Endodermal cell (in vitro differentiated cells): ENCODE measurements at places on chromosomes 6 and 20.

GRCh38 chr6:41527721-41528408, 18.3 kb upstream of the FOXP4 start:
- H3K36me3 ChIP-seq = no peaks in the 10 kb centered on the region
- H3K27me3 ChIP-seq = peaks cover 19% of the 10 kb centered on the region
- peaks cover 18% of the 10 kb centered on the region for H3K4me1 ChIP-seq
- peak overlapping the region; percentile 47 for H3K27ac ChIP-seq

DNA sequence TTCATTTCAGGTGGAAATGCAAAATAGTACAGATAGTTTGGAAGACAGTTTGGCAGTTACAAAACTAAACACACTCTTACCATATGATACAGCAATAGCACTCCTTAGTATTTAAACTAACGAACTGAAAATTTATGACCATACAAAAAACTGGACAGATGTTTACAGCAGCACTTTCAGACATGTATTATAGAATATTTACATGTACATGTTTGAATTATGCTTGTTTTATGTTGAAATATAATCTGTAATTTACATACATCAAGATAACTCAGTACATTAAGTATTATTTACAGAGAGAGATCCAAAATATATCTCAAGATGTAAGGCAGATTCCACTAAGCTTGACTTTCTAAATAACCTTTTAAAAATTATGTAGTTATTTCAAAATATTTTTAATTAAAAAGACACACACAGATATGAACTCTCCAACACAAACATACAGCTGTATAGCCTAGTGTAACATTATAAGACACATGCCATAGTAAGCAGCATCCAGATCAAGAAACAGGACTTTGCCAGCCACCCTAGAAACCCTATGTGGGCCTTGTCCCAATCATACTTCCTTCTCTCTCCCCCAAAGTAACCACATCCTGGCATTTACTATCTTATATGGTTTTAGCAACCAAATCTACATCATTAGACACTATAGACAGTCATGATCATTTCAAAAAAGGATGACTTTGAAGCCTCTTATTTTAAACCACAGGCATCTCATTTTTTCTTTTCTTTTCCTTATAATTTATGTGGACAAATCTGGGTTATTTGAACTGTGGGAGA, 82.2 kb downstream of the MAN1A1 start:
- no peak for DNase-seq
- H3K27me3 ChIP-seq = no peaks in the 10 kb centered on the region
- no peak overlapping the region for H3K27ac ChIP-seq

GRCh38 chr6:166849749-166850183, 106.6 kb downstream of the RNASET2 start:
- no peaks in the 10 kb centered on the region for H3K36me3 ChIP-seq
- no peak overlapping the region for H3K27ac ChIP-seq
- no peak overlapping the region for H3K4me3 ChIP-seq

- no peaks in the 10 kb centered on the region for H3K27me3 ChIP-seq
- H3K4me1 ChIP-seq = no peaks in the 10 kb centered on the region
- DNase-seq = no peak
Measured at GRCh38 chr20:43844778-43845614, 69.7 kb upstream of the TOX2 start.

GRCh38 chr6:64034910-64035655, 399.5 kb downstream of the PHF3 start:
- DNase-seq = no peak
- H3K4me1 ChIP-seq = no peaks in the 10 kb centered on the region
- H3K27me3 ChIP-seq = no peaks in the 10 kb centered on the region
- no peak overlapping the region for H3K4me3 ChIP-seq

DNA sequence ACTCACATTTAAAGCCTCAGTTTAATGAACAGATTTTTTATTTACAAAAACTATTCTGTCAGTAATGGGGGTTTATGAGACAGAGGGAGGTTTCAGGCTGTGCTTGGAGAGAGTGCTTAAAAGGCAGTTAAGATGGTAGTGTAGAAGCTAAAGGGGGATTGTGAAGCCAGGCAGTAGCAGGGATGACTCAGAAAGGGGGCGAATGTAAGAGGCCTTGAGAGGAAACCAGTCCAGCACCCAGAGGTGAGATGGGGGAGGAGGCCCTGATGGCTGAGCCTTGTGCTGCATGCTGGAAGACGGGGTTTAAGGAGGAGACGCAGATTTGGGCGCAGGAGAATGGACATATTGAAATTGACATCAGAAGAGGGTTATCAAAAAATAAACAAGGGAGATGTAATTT, 6.6 kb upstream of the SERPINB9 start:
- DNase-seq = peak; percentile 54
- H3K4me1 ChIP-seq = peaks cover 16% of the 10 kb centered on the region
- H3K36me3 ChIP-seq = no peaks in the 10 kb centered on the region
- H3K27me3 ChIP-seq = no peaks in the 10 kb centered on the region
- no peak overlapping the region for H3K27ac ChIP-seq

DNA sequence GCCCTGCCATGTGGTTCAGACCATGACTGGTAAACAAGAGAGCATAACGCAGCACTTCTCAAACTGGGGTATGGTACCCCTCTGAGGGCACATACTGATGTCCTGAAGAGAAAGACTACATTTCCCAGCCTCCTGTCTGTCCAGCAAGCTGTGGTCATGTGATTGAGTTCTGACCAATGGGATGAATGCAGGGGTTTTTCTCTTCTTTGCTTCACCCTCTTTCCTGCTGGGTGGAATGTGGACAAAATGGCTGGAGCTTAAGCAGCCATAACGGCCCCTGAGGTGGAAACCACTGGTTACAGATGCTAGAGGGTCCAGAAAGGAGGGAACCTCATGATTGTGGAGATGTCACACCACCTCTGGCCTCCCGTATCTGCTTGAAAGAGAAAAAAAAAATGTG, 19.4 kb upstream of the KCNB1 start:
- no peak for DNase-seq
- H3K27ac ChIP-seq = no peak overlapping the region
- no peaks in the 10 kb centered on the region for H3K27me3 ChIP-seq
- no peaks in the 10 kb centered on the region for H3K36me3 ChIP-seq

DNA sequence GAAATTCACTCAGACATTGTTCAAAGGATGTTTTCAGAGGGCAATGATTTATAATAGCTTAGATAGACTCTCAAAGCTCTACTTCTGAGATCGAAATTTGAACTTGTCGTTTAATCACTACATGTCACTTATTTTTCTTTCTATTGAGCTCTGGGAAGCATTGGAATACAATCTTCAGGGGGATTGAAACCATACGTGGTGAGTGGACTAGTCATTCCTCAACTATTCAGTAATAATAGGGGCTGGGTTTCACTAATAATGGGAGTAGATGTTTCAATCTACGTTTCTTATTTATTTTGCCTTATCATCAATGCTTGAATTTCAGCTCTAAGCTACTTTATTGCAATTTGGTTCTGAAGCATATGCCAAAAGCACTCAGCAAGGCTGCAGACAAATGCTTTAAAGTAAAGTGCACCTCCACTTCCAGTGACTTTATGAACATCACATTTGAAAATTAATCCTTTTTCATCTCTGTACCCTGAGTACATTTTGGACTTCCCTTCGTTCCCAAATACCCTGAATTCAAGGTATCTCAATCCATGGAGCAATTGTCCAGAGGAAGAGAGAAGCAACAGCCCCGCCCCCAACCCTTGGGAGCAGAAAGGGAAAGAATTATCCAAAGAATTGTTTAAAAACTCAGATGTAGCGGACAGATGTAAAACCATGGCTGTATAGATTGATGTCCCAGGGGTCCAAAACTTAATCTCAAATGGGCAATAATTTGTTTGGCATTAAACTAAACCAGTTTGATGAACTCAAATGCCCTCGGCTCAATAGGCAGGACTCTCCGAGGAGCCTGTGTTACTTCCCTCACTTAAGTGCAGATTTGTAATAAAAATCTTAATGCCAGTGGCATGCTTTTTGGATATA, 68.1 kb downstream of the HFE start:
- H3K4me3 ChIP-seq = peak overlapping the region; percentile 87
- no peaks in the 10 kb centered on the region for H3K4me1 ChIP-seq
- no peaks in the 10 kb centered on the region for H3K27me3 ChIP-seq
- H3K27ac ChIP-seq = no peak overlapping the region
- DNase-seq = peak; percentile 67
- no peaks in the 10 kb centered on the region for H3K36me3 ChIP-seq

GRCh38 chr6:155126727-155127439, 131.8 kb downstream of the TIAM2 start:
- H3K27ac ChIP-seq = peak overlapping the region; percentile 30
- peak; percentile 79 for DNase-seq
- no peak overlapping the region for H3K4me3 ChIP-seq
- H3K4me1 ChIP-seq = no peaks in the 10 kb centered on the region
- H3K36me3 ChIP-seq = no peaks in the 10 kb centered on the region
